Fibroblast of gingiva (primary cell): ENCODE measurements at places on chromosomes 13 and 19.

DNA sequence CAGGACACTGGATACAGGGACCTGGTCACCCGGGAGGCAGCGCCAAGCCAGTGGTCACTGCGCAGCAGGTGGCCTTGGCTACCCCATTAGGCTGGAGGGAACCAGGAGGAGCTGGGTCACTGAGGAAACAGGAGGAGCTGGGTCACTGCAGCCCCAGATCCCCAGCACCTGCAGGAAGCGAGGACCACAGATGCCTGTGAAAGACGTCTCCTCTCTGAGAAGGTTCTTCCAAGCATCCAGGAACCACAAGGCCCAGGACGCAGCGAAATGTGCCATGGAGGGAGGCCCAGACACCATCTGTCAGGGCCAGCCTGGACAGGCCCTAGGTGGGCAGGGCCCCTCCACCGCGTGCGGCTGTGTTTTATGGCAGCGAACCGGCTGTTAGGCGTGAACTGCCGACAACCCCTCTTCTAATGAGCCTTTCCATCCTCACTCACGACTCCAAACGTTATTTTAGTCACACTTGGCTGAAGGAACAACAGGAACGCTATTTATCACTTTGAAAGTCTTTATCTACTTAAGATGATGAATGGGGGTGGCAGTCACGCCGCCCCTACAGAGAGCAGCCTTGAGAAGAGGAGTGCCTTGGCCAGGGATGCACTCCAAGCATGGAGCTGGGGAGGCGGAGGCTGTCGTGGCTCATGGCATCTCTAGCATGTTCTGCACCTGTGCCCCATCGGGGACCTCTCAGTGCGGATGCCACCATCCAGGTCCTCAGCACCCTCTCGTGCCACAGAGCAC is 53.3 kb downstream of the CEBPG start:
- no peak for DNase-seq

- DNase-seq: peak; percentile 75
Observed at GRCh38 chr19:15107061-15108010, at the start of gene SYDE1. Gene SYDE1 (plus strand): TSS chr19:15107401. CDS start chr19:15107434, 33 bp downstream.

- peak; percentile 40 for DNase-seq
Observed at GRCh38 chr19:1825909-1826556, 14.0 kb upstream of the ATP8B3 start.

DNA sequence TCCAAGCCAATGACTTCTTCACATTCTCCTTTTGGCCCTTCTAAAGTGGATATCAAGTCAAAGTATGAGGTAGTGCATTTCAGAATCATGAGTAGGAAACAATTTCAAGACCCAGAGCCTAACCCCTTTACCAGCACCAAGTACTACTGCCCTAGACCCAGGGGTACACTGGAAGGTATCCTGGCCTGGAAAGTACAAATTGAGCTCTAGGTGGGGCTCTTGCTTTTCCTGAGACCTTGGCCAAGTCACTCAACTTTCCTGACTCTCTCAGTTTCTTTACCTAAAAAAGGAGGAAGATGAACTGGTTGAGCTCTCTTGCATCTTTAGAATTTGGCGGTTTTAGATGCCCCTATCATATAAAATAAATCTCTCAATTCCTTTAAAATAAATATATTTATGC is 204.7 kb downstream of the FGF14 start:
- DNase-seq: peak; percentile 16

- DNase-seq: no peak
Observed at GRCh38 chr13:29479716-29480492, 115.6 kb downstream of the SLC7A1 start.

GRCh38 chr13:112073245-112074138 is 6.5 kb downstream of the SOX1 start:
- no peak for DNase-seq

GRCh38 chr19:12841094-12841493 is 2.8 kb downstream of the MAST1 start:
- no peak for DNase-seq

- no peak for DNase-seq
Observed at GRCh38 chr13:110525328-110526319, 35.9 kb downstream of the RAB20 start.

GRCh38 chr13:111031531-111031961 is 83.6 kb upstream of the ARHGEF7 start:
- peak; percentile 84 for DNase-seq

GRCh38 chr13:39945226-39945625 is 289.8 kb downstream of the COG6 start:
- DNase-seq: no peak

- no peak for DNase-seq
Observed at GRCh38 chr13:25660996-25661395, 289.2 kb downstream of the ATP8A2 start.

DNA sequence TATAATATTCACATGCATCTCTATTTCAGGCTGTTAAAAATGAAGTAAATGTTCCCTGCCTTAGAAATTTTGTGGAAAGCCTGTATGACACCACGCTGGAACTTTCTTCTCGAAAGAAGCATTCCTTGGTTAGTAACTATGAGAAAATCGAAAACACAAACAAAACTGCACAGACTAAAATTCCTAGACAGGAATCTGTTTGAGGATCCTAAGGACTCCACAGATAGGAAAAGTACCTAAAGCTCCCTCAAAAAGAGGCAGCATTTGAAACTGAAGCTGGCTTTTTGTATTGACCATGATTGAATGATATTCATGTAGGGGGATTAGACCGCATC is 103.4 kb downstream of the FRY start:
- no peak for DNase-seq

- no peak for DNase-seq
Observed at GRCh38 chr13:103615771-103616170, 549.6 kb upstream of the SLC10A2 start.

DNA sequence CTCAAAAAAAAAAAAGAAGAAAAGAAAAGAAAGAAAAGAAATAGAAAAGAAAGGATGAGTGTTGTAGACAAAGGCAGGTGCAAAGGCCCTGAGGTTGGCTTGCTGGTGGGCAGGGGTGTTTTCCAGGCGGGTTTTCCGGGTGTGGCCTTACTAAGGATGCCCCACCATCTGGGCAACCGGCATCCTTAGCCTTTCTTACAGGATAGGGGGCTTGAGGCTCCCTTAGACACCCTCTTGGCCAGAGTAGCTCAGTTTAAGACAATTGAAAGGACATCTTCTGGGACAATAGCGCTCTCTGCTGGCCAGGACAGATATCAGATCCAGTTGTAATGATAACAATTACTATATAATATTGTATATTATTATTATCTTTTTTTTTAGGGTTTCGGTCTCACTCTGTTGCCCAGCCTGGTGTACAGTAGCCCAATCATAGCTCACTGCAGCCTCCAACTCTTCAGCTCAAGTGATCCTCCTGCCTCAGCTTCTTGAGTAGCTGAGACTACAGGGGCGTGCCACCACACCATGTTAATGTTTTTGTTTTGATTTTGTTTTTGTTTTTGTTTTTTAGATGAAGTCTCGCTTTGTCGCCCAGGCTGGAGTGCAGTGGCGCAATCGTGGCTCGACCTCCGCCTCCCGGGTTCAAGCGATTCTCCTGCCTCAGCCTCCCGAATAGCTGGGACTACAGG is 1.4 kb upstream of the QTRT1 start:
- DNase-seq: peak; percentile 37

DNA sequence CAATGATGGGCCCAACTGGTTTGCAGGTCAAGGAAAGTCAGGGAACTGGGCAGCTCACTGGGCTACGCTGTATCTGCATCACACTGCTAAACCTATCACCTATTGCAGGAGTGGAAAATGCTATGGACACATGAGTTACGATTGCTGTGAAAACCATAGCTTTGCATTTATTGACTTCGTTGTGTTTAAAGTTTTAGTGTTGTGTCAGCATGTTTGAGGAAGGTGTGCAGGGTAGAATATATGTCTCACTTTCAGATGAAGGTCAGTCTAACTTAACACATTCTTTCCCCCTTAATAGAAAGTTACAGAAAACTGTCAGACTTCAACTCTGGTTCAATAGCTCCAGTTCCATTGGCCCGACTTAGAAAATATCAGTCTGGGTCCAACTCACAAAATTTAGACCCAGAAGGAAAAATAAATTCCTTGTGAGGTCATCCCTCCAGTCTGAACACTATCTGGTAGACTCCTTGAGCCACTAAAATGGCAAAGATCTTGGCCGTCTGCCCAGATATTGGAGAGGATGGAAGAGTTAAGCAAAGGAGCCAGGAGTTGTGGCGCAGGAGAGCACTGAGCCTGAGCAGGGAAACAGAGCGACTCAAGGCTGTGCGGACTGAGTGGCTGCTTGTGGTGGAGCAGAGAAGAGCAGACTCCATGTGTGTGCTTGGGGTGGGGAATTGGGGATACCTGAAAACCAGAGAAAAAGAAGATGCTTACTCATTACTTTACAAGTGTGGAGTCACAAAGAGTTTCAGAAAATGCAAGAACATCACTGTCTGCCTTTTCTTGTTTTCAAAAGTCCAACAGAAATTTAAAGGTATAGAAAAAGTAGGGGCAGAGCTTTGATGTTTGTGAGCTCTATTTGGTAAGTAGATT is 518.5 kb downstream of the FGF9 start:
- no peak for DNase-seq

- DNase-seq: peak; percentile 64
Observed at GRCh38 chr13:89982407-89983095, 1364.9 kb upstream of the MIR17HG start.

DNA sequence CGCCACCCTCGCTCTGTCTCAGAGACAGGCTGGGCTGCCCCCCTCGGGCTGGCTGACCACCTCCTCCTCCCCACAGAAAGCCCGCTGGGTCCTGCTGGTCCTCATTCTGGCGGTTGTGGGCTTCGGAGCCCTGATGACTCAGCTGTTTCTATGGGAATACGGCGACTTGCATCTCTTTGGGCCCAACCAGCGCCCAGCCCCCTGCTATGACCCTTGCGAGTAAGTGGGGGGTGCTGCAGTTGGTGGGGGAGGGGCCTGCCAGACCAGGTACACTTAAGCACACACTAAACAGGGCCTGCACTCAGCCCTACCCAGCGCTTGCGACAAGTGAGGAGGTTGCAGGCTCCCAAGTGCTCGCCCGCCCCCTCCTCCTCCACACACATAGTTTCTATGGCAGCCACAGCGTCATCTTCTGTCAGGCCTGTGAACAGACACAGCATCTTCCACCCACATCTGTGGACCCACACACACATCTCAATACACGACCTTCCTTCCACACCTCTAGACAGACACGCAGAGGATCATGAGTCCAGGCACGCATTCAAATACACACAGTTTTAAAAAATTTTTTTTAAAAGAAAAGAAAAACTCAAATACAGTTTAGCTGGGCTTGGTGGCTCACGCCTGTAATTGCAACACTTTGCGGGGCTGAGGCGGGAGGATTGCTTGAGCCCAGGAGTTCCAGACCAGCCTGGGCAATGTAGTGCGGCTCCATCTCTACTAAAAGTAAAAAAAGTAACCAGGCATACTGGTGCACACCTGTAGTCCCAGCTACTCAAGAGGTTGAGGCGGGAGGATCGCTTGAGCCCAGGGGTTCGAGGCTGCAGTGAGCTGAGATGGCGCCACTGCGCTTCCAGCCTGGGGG is 18.4 kb downstream of the PLD3 start:
- DNase-seq: no peak

GRCh38 chr19:50896591-50897190 is 14.5 kb downstream of the KLK4 start:
- no peak for DNase-seq

DNA sequence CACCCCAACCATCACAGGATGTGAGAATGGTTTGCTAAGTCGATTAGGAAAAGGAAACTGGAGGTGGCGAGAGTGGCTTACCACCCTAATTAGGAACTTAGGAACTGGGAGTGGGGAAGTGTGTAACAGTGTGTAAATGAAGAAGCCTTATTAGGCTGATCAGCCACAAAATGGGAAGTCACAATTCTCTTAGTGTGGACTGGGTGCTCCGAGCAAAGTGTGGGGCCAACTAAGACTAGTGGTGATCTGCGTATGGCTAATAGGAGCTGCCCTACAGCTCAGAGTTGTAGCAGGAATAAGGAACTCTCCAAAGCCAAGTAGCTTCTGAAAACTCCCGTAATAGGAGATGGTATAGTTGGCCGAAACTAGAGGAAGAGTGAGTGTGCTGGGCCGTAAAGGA is 7.6 kb downstream of the SIGLEC11 start:
- DNase-seq: no peak

DNA sequence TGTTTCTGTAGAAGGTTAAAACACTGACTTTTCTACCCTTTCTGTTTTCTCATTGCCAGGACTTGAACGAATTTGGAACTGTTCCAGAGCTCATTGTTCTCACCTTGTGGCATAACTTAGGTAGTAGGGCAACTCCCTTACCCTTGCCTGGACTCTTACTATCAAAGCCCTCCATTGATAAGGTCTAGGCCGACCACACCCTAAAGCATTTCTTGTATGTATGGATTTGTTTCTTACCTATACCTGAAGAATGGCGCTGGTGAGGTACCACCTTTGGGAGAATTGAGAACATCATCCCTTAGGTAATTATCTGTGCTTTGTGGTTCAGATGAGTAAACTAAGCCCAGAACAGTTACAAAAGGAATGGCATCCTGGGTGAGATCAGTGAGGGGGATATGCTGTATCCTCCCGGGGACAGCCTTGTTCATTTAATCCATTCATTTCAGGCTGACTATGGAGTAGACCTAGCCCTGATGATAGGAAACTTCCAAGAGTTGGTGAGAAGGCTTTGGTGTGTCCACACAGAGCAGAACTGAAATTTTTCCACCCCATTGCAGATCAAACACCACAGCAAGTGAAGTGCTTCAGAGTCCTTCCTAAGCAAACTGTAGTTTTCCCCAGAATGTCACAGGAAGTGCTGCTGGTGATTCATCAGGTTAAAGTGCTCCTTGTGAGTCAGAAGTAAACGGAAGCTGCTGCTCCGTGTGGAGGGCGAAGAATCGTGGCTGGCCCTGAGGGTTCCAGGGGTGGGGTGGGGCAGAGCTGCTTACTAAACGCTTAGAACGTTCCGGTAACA is 113.0 kb downstream of the TEX26 start:
- peak; percentile 74 for DNase-seq

DNA sequence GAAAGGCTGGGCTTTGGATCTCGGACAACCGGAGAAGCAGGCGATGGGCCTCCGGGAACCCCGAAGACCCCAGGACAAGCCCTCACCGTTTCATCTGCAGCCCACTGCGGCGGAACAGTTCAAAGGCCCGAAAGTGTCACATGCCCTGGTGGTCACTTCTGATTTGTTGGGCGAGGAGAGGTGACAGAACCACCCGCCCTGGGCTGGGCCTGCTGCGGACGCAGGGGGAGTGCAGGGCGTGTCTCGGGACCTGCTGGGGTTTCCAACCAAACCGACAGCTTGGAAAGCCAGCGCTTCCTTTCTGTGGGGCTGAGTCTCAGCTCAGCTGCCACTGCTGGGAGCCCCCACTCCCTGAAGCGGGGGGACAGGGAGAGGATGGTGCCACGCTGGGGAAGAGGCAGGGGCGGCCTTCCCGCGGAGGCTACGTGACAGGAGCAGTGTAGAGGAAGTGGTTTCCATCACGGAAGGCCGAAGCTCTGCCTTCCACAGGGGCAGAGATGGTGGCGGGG is 22.8 kb upstream of the ZBTB7A start:
- no peak for DNase-seq

GRCh38 chr19:35156673-35157014 is 2.1 kb downstream of the FXYD5 start:
- DNase-seq: no peak
